Testis (tissue), 5 donors: ENCODE measurements at places on chromosomes 1 and 21.

DNA sequence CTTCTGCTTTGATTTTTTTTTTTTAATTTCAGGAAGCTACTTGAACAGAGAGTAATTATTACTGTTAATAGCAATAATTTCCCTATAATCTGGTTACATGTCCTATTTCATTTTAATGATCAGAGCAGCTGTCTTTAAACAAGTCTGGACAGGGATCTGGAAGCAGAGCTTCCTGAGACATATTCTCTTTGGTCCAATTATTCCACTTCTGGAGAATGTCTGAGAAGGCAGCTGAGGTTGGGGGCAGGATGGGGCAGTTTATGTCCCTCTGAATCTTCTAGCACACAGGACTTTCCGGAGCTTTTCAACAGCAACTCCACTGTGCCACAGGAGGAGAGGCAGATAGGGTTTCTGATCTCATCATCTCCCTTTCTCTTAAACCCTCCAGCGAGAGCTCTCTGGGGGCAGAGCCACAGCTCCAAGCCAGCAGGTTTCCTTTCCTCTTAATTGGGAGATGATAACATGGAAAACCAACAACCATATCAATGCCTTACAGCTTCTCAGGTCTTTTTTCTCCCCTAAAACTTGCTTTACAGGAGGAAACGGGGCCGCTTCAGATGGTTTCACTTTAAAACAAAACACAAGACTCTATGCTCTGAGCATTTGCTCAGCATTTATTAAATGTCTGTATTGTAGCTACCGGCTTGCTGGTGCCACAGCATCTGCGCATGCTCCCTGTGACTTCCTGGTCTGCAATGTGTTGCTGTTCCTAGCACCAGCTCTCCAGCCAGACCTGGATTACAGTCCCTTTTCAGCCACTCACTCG lies 425.7 kb upstream of the USP24 start:
- peak; percentile 63 for DNase-seq

- DNase-seq = no peak
Measured at GRCh38 chr1:156738407-156738806, 2.5 kb downstream of the MRPL24 start.

DNA sequence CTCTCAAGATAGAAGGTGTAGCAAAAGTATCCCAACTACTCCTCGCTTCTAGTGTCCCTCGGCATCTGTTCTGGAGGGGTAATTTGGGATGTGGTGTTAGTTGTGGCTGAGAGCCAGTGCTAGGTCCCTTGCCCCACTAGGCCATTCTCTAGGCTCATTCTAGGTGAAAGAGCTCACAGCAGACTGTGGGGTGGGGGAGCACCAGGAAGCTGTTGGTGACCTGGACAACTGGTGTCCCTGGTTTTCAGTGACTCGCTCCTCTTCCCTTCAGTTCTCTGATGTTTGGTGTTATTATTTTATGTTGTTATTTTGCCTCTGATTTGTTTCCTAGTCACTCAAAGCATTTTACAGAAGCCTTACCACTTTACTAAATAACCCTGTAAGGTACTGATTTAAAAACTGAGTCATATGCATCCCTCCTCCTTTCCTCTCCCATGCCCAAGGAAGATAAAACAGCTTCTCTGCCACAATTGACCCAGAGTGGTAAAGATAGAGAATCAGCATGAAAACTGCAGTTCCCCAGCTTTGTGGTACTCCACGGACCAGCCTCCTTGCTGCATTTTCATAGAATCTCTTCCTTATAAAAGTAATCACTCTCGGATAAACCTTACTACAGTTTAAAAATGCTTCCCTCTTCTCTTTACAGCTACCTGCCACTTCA lies 14.1 kb downstream of the DYRK3 start:
- no peak for DNase-seq

GRCh38 chr1:40395190-40396175 lies 22.0 kb downstream of the SMAP2 start:
- DNase-seq = no peak

GRCh38 chr1:171902527-171902926 lies 61.2 kb downstream of the DNM3 start:
- DNase-seq = no peak

DNA sequence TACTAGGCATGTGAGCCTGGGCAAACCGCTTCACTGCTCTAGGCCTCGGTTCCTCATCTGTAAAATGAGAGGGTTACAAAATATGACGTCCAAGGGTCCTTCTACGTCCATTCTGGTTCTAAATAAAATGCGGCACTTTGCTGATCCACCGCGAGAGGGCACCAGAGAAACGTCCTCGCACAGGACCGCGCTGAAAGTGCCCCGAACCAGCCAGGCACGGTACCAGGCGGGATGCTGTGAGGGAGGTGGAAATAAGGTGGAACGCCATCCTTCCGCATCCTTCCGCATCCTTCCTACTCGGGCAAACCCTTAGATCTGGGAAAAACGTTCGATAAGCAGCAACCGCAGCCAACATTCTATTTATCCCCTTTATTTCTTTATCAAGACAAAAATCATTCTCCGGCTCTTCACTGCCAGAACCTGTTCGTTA lies 60.3 kb upstream of the KRTAP19-8 start:
- peak; percentile 85 for DNase-seq

DNA sequence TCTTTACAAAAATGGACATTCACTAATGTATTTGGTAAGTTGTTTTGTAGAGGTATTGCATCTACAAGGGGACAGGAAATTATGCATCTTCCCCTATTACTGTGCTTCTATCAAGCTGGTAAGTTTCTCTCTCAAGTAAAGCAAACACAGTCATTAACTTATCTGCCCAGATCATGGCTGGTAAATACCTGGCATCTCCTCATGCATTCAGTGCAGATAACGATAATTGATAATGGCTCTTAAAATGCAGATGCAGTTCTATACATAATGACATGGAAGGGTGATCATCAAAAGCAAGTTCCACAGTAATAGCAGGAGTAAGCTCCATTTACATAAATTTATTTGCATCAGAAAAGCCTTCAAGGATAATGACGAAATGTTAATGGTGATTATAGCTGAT lies 122.4 kb downstream of the SIPA1L2 start:
- no peak for DNase-seq

GRCh38 chr21:44956356-44957046 lies 16.7 kb downstream of the SLX9 start:
- DNase-seq = no peak

- DNase-seq = peak; percentile 90
Measured at GRCh38 chr1:35930593-35931445, at the start of gene AGO3. Gene AGO3 (plus strand): TSS chr1:35931105. CDS start chr1:35931427, 322 bp downstream.
